Central memory CD4-positive, alpha-beta T cell (primary cell): ENCODE measurements at places on chromosomes 5 and 9.

- no peak for DNase-seq
These were observed 38.1 kb upstream of the TUSC1 start for GRCh38 chr9:25716220-25716872.

- DNase-seq = no peak
These were observed 22.4 kb downstream of the CXXC5 start for GRCh38 chr5:139670369-139671095.

- no peak for DNase-seq
These were observed 1653.1 kb upstream of the CDH9 start for GRCh38 chr5:28691526-28691925.

GRCh38 chr9:133443982-133444381 lies 15.8 kb upstream of the CACFD1 start:
- DNase-seq = no peak

- no peak for DNase-seq
These were observed 661.4 kb upstream of the KLF4 start for GRCh38 chr9:108150736-108151586.

DNA sequence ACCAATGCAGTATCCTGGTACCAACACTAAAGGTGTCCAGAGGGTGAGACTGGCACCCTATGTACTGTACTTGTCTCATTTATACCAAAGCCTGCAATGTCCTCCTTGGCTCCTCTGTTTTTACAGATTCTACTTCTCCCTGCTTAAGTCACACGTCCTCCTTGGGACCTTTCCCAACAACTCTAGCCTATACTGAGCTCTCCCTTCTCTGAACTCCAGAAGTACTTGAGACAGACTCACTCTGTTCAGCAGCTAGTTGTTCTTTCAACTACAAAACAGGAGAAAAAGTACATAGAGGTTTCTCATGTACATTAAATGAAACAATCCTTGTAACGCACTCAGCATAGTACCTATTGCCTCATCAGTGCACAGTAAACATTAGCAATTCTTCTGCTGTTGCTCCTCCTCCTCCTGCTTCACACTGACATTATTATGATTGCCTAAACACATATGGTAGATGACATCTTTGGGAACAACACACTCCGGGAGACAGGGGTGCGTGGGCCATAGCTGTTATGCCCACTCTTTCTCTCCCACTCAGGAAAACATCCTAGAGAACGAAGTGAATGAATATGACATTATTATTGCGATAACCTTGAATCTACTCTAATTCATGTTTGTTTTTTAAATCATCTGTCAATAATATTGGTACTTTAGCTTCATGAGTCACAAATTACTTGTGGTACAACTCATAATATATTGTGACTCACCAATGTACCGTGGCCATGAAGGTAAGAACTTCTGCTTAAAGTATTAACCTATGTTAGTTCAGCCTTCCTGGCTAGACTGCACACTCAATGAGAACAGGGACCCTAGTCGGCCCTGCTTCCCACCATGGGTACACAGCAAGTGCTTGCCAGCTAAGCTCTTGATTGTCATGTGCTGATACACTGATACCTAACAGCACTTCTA lies 180.3 kb upstream of the ADRA1B start:
- DNase-seq = no peak

DNA sequence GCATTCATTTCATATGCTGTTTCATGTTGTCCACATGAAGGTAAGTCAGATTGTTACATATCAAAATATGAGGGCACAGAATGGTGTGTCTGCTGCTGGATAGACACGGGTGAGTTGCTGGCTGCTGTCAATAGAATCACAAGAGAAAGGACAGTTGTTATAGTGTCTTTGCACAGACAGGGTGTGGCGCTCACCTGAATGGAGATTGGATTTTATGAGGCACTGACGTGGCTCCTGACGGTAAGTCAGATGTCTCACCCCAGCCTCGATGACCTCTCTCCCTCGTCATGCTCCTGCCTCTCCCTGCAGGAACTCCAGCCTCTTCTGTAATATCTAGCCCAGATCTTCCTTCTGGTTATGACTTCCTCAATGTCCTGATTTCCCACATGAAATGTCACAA lies 75.4 kb upstream of the SELENOP start:
- DNase-seq = no peak

DNA sequence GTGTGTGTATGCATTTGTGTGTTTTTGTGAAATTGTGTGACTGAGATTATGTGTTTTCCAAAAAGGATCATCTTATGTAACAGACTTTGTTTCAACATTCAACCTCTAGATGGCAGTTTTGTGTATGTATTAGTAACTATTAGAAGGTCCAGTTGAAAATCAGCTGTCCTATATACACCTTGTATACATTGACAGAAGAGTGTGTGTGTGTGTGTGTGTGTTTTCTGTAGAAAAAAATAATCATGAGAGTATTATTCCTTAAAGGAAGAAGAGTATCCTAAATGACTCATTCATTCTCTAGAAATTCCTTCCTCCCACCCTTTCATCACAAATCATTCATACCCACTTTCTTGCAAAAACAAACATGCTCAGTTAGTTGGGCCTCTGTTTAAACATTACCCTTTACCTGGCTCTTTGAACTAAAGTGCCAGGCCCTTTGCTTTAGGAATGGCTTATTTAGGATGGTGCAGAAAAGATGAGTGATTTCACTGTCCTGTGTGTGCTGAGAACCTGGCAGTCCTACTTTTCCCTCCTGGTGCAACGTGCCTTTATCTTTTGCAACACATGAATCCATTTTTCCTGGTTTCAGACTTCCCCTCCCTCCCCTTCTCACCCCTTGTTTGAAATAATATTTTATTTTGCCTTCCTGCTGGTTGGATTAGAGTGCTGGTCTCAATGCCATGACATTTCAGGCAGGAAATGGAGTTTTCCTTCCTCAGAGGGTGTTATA lies 152.2 kb downstream of the ARHGAP26 start:
- no peak for DNase-seq

DNA sequence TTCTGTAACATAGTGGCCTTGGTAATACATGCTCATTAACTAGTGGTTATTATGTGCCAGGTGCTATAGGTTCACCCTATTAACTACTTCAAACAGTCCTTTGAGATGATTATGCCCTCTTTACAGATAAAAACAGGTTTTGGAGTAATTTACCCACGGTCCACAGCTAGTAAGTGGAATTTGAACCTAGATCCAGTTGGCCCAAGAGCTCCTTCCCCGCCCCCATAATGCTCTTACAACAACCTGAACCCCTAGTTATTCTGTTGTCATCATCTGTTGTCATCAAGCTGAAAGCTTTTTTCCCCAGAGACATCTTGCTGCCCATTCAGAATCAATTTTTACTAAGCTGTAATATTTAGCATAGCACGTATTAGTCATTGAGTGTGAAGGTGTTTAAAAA lies 23.2 kb downstream of the XPA start:
- no peak for DNase-seq

- no peak for DNase-seq
These were observed 119.2 kb downstream of the MSX2 start for GRCh38 chr5:174843263-174844250.

GRCh38 chr5:107676702-107677101 lies 6.0 kb upstream of the EFNA5 start:
- DNase-seq = no peak

- no peak for DNase-seq
These were observed 46.4 kb upstream of the SELENOP start for GRCh38 chr5:42858031-42858643.

- DNase-seq = no peak
These were observed 50.8 kb upstream of the PCSK1 start for GRCh38 chr5:96483878-96484277.

DNA sequence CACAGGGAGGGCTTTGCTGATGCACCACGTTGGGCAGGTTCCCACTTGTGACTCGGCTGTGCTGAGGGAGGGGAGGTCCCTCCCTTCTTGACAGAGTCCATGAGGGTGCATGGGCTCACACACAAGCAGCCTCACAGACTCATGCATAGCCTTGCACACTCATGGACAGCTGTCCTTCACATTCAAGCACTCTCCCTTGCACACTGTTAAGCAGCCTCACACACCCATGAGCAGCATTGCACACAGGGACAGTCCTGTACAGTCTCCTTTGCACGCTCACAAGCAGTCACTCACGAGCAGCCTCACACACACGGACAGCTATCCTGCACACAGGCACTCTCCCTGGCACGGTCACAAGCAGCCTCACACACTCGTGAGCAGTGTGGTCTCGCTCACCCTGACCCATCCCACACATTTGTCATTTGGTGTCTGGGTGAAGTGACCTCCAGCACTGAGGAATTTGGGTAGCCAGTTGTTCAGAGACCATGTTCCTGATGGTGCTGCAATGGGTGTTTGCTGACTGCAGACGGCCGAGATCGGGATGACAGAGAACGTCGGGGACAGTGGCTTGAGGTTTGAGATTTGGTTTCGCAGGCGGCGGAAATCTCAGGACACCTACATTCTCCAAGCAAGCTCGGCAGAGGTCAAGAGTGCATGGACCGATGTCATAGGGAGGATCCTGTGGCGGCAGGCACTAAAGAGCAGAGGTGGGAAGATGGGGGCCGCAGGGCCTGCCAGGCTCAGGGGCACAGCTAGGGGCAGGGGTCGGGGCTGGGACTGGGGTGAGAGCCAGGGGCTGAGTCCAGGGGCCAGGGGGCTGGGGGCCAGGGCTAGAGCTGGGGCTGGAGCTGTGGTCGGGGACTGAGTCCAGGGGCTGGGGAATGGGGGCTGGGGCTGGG lies 17.7 kb upstream of the LRRC14B start:
- no peak for DNase-seq

- DNase-seq = no peak
These were observed 64.8 kb downstream of the ACER2 start for GRCh38 chr9:19473605-19474004.

DNA sequence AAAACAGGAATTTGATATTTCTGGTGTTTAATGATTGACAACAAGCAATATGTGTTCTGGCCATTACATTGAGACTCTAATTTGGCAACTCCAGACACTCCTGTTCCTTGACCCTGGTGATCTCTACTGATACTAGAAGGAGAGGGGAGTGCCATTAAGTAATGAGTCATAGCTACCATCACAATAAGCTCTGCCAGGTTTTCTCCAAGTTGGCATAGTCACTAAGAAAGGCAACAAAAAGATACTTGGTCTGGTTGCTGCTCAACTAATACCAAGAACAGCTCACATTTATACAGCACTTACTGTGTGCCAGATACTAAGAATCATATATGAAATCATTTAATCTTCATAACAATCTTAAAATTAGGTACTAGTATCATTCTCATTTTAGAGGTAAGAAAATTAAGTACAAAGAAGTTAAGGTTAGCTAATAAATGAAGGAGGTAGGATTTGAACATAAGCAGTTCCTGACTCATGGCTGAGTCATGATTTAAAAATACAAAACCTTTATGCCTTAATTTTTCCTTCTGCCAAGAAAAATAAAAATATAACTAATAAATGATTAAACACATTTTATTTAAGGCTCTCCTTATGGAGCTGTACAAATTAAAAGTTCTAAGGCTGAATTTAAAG lies 19.9 kb upstream of the PRXL2C start:
- DNase-seq = no peak

DNA sequence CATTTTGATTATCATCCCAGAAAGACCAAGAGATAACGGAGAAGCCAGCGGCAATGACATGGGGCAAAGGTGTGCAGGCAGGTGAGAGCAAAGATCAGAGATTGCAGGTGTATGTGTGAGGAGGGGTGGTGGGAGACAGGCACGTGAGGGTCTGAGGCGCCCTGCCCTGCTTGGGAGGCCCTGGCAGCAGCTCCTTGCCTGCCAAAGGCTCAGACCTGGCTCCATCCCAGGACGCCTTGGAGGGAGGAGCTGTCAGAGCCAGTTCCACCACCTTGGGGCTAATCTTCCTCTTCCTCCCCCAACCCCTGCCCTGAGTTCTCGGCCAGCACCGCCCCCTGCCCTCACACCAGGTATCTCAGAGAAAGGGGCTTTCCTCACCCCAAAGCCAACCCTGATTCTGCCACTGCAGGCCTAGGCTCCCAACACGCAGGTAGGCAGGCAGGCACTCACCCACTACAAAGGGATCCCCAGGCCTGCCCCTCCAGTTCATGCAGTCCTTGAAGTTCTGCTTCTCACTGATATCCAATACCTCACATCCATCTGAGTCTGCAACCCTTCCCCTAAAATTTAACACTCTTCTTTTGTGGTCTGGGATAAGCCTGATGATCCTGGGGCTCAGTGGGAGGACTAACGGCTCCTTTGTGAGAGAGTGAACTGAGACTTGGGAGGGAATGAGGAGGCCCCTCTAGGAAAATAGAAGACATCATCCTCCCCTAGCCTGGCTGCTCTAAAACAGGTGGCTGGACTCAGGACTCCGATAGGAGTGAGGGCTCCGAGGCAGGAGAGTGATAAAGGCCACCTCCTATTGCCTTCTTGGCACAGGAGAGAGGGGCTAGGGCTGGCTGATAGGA lies 1.8 kb downstream of the AQP3 start:
- DNase-seq = peak; percentile 55

GRCh38 chr5:78527925-78528324 lies 120.6 kb downstream of the LHFPL2 start:
- no peak for DNase-seq

GRCh38 chr5:81906086-81906485 lies 65.7 kb upstream of the ATG10 start:
- DNase-seq = no peak

- no peak for DNase-seq
These were observed 193.9 kb downstream of the ICE1 start for GRCh38 chr5:5616247-5616895.

GRCh38 chr9:135122316-135122715 lies 34.8 kb downstream of the OLFM1 start:
- DNase-seq = no peak

DNA sequence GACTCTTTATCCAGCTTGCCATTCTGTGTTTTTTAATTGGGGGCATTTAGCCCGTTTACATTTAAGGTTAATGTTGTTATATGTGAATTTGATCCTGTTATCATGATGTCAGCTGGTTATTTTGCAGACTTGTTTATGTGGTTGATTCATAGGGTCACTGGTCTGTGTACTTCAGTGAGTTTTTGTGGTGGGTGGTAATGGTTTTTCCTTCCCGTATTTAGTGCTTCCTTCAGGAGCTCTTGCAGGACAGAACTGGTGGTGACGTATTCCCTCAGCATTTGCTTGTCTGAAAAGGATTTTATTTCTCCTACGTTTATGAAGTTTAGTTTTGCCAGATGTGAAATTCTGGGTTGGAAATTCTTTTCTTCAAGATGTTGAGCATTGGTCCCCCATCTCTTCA lies 381.1 kb downstream of the MAN2A1 start:
- no peak for DNase-seq

DNA sequence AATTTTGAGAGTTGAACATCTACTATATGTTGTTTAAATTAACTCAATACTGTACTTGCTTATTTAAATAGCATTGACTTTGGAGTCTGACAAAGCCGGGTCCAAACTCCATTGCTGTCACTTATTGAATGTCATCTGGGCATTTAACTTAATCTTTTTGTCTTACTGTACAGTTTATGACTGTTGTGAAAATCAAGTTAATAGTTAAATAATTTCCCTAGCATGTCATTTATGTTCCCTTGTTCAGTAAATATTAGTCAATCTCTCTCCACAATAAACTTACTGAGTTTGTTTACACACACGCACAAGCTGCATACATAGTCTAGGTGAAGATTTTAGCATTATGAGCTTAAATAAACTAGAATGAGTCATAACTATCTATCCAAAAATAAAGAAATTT lies 6.3 kb upstream of the UGCG start:
- DNase-seq = no peak
